ENCODE measurements at places on chromosomes 3 and 15.

- peak; percentile 7 for DNase-seq
Measured at GRCh38 chr3:138114431-138114918, 933 bp downstream of the DZIP1L start.

DNA sequence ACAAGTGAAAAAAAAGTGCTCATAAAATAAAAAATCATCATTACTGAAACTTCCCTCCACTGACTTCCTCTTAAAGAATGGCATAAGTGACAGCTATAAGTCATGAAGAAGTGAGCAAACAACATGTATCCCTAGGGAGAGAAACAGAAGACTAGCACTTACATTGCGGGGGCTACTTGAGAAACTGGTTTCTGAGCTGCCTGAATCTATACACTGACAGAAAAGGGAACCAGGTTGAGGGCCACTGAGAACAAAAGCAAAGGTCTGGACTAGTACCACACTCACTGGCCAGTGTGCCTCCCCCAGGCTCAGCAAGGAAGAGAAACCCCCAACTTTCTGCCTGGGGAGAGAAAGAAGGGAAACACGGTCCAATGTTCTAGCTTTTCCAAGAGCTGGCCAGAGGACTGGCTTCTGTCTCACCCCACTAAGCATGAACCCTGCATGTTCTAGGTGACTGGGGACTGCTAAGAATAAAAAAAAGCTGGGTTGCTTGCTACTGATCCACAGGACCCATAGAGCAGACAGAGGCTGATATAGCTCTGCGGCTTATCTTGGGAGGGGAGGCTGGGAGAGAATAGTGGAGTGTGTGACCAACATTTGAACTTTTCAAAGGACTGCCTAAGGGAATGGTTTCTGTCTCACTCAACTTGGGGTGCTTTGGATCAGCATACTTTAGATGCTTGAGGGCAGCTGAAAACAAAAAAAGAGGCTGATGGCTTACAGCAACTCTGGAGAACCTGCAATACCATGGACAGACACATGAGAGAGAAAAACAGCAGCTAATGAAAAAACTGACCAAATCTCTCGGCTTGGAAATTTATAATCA is 8.1 kb downstream of the RAD18 start:
- no peak for DNase-seq

DNA sequence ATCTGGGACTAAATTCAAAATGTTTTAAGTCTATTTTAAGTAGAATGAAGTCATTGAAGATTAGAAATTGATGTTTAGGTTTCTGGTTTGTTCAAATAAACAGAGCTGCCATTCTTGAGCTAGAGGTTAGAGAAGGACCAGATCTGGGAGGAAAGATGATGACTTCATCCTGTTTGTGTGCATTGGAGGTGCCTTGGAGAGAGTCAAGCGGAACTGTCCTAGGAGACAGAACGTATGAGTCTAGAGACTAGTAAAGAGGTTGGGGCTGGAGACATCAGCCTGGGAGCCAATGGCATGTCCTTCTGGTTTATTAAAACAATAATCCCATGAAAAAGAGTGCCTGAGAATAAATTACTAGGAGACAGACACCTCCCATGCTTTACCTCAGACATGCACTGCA is 303.4 kb downstream of the KBTBD8 start:
- DNase-seq: no peak

DNA sequence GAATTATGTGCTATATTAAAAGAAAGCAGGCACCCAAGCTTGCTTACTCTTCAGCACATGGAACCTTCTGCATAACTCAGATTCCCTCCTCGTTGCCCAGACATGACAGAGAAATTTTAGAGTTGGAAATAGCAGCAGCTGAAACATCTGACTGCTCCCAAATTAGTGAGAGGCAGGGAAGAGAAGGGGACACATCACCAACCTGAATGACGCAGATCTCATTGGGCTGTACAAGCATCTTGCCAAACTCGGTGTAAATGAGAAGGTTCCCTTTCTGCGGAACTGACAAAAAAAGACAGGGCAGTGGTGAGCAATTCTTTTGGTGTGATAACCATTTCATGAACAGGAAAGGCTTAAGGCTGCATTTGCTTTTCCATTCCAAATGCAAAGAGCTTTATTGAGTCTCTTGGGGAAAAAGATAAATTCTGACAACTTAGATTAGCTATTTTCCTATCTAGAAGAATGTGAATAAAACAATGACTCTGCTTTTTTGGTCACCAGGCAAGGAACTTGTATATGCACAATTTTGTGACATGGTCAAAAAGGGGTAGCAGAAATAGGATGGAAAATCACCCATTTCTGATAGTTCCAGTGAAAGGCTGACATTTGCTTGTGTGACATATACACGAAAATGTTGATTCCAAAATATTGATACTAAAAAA is 35.1 kb downstream of the HGD start:
- no peak for DNase-seq

DNA sequence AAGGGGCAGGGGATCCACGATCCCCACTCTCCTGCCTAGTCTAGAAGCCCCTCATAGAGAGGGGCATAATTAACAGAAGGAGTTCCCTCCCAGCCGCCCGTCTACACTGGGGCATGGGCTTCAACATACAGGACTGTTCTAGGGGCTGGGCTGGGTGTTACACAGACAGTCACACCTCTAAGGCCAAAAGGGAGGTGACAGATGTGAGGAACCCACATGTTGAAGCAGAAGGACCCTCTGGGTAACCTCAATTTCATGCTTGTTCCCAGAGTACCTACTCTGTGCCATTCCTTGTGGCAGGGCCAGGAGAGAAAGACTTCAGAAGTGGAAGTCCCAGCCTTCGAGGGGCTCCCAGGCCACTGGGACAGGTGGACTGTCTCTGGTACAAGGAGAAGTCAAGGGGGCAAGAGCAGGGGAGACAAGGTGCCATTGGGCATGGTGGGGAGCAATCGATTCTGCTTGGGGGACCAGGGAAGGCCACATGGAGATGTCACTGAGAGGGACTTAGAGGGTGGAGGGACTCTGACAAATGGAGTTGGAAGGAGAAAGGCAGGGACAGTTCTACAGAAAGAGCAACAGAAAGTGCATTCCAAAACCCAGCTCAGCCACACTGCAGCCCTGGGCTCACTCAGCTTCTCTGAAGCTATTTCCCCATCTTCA is 71.3 kb downstream of the CPN2 start:
- DNase-seq: no peak

Measured in dermis microvascular lymphatic vessel endothelial cell (primary cell).